Suprapubic skin (tissue), 4 donors: ENCODE measurements at places on chromosomes 13 and 19.

- H3K4me3 ChIP-seq, result no peak overlapping the region
- DNase-seq, result no peak
Measured at GRCh38 chr19:2636897-2637683, 65.4 kb downstream of the GNG7 start.

DNA sequence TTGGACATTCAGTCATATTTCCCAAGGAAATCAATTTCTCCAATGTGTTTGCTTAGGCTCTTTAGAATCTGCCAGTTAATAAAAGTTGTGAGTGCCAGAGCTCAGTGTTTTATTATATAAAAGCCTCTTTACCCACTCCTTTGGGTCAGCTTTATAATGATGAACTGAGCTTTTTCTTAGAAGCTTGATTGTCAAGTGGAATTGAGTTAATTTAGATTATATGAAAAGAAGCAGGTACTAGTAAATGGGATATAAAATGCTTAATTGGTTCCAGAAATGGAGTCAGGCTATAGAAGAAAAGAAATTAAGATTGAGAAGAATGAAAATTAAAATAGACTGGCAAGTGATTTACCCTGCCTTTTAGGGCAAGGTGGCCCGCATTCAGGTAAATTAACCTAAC is 363.2 kb downstream of the SLITRK6 start:
- DNase-seq, result no peak
- H3K4me3 ChIP-seq, result no peak overlapping the region
- H3K27me3 ChIP-seq, result no peaks in the 10 kb centered on the region
- H3K4me1 ChIP-seq, result no peaks in the 10 kb centered on the region

GRCh38 chr19:52270266-52270885 is 989 bp downstream of the ZNF766 start:
- peak overlapping the region; percentile 94 for H3K27ac ChIP-seq
- peaks cover 22% of the 10 kb centered on the region for H3K36me3 ChIP-seq
- H3K4me3 ChIP-seq, result peak overlapping the region; percentile 75
- DNase-seq, result peak; percentile 67
- H3K4me1 ChIP-seq, result peaks cover 26% of the 10 kb centered on the region

- H3K27ac ChIP-seq, result no peak overlapping the region
- H3K27me3 ChIP-seq, result no peaks in the 10 kb centered on the region
- no peak overlapping the region for H3K4me3 ChIP-seq
Measured at GRCh38 chr13:108332791-108333190, 63.3 kb downstream of the TNFSF13B start.

DNA sequence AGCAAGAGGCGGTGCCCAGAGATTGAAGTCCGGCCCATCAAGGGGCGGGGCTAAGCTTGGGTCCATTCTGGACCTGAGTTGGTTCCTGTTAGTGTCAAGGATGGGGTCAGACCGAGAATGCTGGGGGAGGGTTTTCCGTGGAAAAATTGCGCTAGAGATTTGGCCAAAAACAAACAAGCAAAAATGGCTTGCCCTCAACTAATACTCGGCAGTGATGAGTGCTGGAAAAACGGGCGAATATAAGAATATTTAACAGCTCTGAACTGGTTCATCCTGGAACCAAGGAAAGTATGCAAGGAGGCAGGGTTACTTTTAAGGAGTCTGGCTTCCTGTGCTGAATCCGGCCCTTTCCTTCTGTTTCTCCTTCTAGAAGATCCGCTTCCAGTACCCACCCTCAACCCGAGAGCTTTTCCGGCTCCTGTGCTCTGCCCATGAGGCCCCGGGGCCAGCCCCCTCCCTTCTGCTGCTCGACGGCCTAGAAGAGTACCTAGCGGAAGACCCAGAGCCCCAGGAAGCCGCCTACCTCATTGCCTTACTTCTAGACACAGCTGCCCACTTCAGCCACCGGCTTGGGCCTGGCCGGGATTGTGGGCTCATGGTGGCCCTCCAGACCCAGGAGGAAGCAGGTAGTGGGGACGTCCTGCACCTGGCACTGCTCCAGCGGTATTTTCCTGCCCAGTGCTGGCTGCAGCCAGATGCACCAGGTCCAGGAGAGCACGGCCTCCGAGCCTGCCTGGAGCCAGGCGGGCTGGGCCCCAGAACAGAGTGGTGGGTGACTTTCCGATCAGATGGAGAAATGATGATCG is 880 bp downstream of the SWSAP1 start:
- DNase-seq, result no peak
- H3K4me1 ChIP-seq, result peaks cover 44% of the 10 kb centered on the region
- H3K36me3 ChIP-seq, result no peaks in the 10 kb centered on the region
- peak overlapping the region; percentile 97 for H3K27ac ChIP-seq
- H3K4me3 ChIP-seq, result peak overlapping the region; percentile 66

GRCh38 chr13:37263871-37264270 is 158.4 kb upstream of the CSNK1A1L start:
- no peaks in the 10 kb centered on the region for H3K36me3 ChIP-seq
- no peak for DNase-seq
- H3K4me3 ChIP-seq, result no peak overlapping the region
- H3K27me3 ChIP-seq, result no peaks in the 10 kb centered on the region
- H3K4me1 ChIP-seq, result no peaks in the 10 kb centered on the region

GRCh38 chr19:40365613-40366401 is 17.3 kb downstream of the PLD3 start:
- no peak overlapping the region for H3K27ac ChIP-seq
- H3K4me3 ChIP-seq, result peak overlapping the region; percentile 38
- H3K27me3 ChIP-seq, result no peaks in the 10 kb centered on the region
- peaks cover 34% of the 10 kb centered on the region for H3K36me3 ChIP-seq

GRCh38 chr13:27035892-27036235 is 135.7 kb downstream of the USP12 start:
- H3K27ac ChIP-seq, result no peak overlapping the region
- no peaks in the 10 kb centered on the region for H3K36me3 ChIP-seq
- no peaks in the 10 kb centered on the region for H3K27me3 ChIP-seq
- no peak overlapping the region for H3K4me3 ChIP-seq

GRCh38 chr19:56153507-56153906 is 12.4 kb downstream of the ZNF444 start:
- H3K27me3 ChIP-seq, result no peaks in the 10 kb centered on the region
- H3K4me3 ChIP-seq, result no peak overlapping the region

GRCh38 chr13:28321756-28322155 is 173.2 kb downstream of the FLT1 start:
- no peaks in the 10 kb centered on the region for H3K27me3 ChIP-seq
- DNase-seq, result no peak
- H3K4me3 ChIP-seq, result no peak overlapping the region
- peaks cover 5% of the 10 kb centered on the region for H3K4me1 ChIP-seq
- H3K27ac ChIP-seq, result no peak overlapping the region

DNA sequence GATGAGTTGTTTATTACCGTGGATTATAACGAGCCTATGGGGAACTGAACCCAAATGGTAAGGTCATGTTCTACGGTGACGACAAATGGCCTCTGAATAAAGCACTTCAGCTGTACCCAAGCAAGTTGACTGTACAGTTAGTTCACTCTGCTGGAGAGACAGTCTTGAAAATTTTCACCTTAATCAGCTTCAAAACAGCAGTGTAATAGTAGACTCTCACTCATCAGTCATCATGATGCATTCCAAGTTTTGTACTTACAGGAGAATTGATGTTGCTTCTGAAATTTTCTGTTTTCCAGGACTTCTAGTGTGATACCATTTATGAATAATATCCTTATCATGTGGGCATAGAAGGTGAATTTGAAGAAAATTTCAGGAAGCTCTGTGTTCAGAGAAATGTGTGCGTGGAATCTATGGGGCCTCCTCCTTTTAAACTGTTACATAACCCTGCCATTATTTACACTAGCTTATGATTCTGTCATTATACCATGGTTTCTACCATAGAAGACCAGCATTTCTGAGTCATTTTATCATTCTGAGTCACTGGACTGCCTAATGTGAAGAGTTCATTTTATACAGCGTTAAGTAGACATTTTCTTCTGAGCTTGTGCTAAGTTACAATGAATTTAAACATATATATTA is 96.9 kb downstream of the WDFY2 start:
- H3K4me3 ChIP-seq, result no peak overlapping the region
- H3K36me3 ChIP-seq, result no peaks in the 10 kb centered on the region
- DNase-seq, result no peak

- H3K4me1 ChIP-seq, result peaks cover 24% of the 10 kb centered on the region
- H3K27me3 ChIP-seq, result no peaks in the 10 kb centered on the region
- H3K27ac ChIP-seq, result no peak overlapping the region
Measured at GRCh38 chr19:35549174-35549788, 3.9 kb downstream of the TMEM147 start.

DNA sequence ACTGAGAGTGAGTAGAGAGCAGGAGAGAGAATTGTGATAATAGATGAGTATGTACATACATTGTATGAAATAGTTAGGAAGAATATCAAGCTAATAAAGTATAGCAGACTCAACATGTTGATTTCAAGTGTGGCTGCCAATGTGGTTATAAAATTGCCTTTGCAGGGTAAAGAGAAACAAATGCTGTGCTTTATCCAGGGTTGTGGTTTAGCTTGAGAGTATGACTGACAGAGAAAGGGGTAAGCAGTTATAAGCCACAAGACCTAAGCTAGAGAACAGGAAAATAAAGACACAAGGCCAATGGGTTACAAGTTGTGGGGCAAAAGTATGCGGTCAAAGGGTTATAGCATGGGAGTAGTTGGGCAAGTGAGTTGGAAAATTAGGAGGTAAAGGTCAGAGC is 1217.5 kb downstream of the DIAPH3 start:
- no peak overlapping the region for H3K27ac ChIP-seq
- H3K27me3 ChIP-seq, result no peaks in the 10 kb centered on the region
- H3K4me1 ChIP-seq, result no peaks in the 10 kb centered on the region
- no peak for DNase-seq
- H3K4me3 ChIP-seq, result no peak overlapping the region
- H3K36me3 ChIP-seq, result no peaks in the 10 kb centered on the region

- no peak for DNase-seq
- H3K27ac ChIP-seq, result peak overlapping the region; percentile 65
- H3K27me3 ChIP-seq, result no peaks in the 10 kb centered on the region
- H3K36me3 ChIP-seq, result no peaks in the 10 kb centered on the region
Measured at GRCh38 chr13:40120288-40120687, 464.8 kb downstream of the COG6 start.

- peak; percentile 66 for DNase-seq
- no peak overlapping the region for H3K4me3 ChIP-seq
- peak overlapping the region; percentile 96 for H3K27ac ChIP-seq
- peaks cover 45% of the 10 kb centered on the region for H3K4me1 ChIP-seq
Measured at GRCh38 chr19:674282-675151, 1.7 kb upstream of the FSTL3 start.

DNA sequence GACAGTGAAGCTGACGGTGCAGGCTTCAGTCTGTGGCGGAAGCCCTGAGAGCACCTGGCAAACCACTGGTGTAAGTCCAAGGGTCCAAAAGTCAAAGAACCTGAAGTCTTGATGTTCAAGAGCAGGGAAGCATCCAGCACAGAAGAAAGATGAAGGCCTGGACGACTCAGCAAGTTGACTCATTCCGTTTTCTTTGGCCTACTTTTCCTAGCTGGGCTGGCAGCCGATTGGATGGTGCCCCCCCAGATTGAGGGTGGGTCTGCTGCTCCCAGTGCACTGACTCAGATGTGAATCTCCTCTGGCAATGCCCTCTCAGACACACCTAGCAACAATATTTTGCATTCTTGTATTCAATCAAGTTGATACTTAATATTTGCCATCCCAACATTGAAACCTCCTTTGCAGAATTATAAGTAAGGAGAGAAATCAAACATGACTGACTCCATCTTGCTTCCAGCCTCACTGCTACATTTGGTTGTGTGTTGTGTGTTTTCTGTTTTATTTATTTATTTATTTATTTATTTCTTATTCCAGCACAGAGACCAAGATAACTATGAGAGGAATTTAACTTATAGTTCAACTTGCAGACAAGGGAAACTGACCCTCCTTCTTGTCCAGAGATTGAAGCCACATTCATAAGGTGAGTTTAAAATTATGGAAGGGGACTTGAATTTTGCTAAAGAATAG is 32.8 kb downstream of the IGFL2 start:
- H3K36me3 ChIP-seq, result no peaks in the 10 kb centered on the region
- peak overlapping the region; percentile 51 for H3K27ac ChIP-seq
- peak overlapping the region; percentile 8 for H3K4me3 ChIP-seq
- H3K4me1 ChIP-seq, result peaks cover 25% of the 10 kb centered on the region

GRCh38 chr19:33086955-33087354 is 6.0 kb downstream of the GPATCH1 start:
- H3K4me1 ChIP-seq, result peaks cover 6% of the 10 kb centered on the region
- H3K36me3 ChIP-seq, result peaks cover 38% of the 10 kb centered on the region
- H3K4me3 ChIP-seq, result no peak overlapping the region

DNA sequence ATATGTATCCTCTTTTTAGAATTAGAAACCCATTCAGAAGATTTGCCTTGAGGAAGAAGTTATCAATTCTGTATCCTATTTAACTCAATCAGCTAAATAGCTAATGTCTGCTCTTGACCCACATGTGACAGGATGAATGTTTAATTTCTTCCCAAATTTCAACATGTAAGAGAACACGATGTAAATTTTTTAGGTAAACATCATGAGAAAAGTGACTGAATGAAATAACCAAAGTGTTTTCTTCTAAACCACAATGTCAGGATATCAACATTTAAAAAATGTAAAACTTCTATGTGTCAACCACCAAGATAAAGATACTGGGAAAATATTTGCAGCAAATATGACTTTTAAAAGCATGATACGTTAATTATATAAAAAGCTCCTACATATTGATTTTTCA is 302.4 kb downstream of the DCT start:
- H3K36me3 ChIP-seq, result no peaks in the 10 kb centered on the region
- no peaks in the 10 kb centered on the region for H3K4me1 ChIP-seq
- H3K4me3 ChIP-seq, result no peak overlapping the region
- H3K27me3 ChIP-seq, result no peaks in the 10 kb centered on the region
- H3K27ac ChIP-seq, result no peak overlapping the region

GRCh38 chr13:23750383-23751121 is 138.6 kb downstream of the MIPEP start:
- DNase-seq, result no peak
- no peaks in the 10 kb centered on the region for H3K27me3 ChIP-seq
- H3K36me3 ChIP-seq, result no peaks in the 10 kb centered on the region
- peaks cover 11% of the 10 kb centered on the region for H3K4me1 ChIP-seq

DNA sequence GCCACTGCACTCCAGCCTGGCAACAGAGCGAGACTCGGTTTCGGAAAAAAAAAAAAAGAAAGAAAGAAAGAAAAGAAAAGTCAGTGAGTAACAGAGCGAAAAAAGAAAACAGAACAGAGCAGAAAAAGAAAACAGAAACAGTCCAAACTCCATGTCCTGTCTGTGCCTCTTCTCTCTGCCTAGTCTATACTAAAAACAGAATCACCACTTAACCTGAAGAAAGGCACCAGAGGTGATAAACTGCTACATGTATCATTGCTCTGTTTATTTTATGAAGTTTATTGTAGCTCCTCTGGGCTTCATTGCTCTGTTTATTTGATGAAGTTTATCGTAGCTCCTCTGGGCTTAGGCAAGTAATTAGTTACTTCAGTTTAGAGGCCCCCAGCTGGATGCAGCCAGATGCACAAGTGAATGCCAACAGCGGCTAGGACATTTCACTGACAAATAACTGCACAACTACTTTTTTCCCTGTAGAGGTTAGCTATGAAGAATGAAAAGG is 39.2 kb downstream of the TBC1D4 start:
- DNase-seq, result no peak
- peaks cover 36% of the 10 kb centered on the region for H3K4me1 ChIP-seq
- no peak overlapping the region for H3K4me3 ChIP-seq
- no peaks in the 10 kb centered on the region for H3K36me3 ChIP-seq
- H3K27ac ChIP-seq, result no peak overlapping the region

GRCh38 chr19:23991170-23991569 is 76.5 kb downstream of the ZNF726 start:
- DNase-seq, result no peak
- no peaks in the 10 kb centered on the region for H3K27me3 ChIP-seq
- H3K4me3 ChIP-seq, result no peak overlapping the region
- no peaks in the 10 kb centered on the region for H3K4me1 ChIP-seq

GRCh38 chr19:35787227-35787799 is 11.9 kb downstream of the ARHGAP33 start:
- no peaks in the 10 kb centered on the region for H3K27me3 ChIP-seq
- H3K36me3 ChIP-seq, result peaks cover 27% of the 10 kb centered on the region
- DNase-seq, result no peak
- H3K4me3 ChIP-seq, result no peak overlapping the region
- no peaks in the 10 kb centered on the region for H3K4me1 ChIP-seq
- no peak overlapping the region for H3K27ac ChIP-seq
